K562 (cell line): ENCODE measurements at places on chromosomes 1 and 21.

- no peak overlapping the region for H3K4me3 ChIP-seq
- H3K36me3 ChIP-seq, result peaks cover 47% of the 10 kb centered on the region
- DNase-seq, result peak; percentile 36
- no peaks in the 10 kb centered on the region for H3K27me3 ChIP-seq
- no peak overlapping the region for H3K27ac ChIP-seq
These were observed 44.3 kb upstream of the GTF2B start for GRCh38 chr1:88935522-88936222.

DNA sequence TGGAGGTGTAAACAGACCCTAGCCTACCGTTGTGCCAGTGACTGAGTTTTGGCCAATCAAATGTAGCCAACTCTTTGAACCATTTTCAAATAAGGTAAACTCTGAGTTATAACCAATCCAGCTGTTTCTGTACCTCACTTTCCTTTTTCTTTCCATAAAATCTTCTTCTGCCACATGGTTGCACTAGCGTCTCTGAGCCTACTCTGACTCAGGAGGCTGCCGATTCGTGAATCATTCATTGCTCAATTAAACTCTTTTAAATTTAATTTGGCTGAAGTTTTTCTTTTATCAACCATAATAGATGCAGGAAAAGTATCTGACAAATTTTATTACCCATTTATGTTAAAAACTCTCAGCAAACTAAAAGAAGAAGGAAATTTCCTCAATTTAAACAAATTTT, 111.5 kb upstream of the LYPLAL1 start:
- no peak for DNase-seq
- H3K4me3 ChIP-seq, result no peak overlapping the region
- H3K36me3 ChIP-seq, result no peaks in the 10 kb centered on the region
- no peak overlapping the region for H3K27ac ChIP-seq

- H3K27me3 ChIP-seq, result no peaks in the 10 kb centered on the region
- H3K27ac ChIP-seq, result no peak overlapping the region
- DNase-seq, result no peak
- H3K36me3 ChIP-seq, result no peaks in the 10 kb centered on the region
- no peak overlapping the region for H3K4me3 ChIP-seq
These were observed 151.1 kb downstream of the TLR5 start for GRCh38 chr1:222991908-222992307.

DNA sequence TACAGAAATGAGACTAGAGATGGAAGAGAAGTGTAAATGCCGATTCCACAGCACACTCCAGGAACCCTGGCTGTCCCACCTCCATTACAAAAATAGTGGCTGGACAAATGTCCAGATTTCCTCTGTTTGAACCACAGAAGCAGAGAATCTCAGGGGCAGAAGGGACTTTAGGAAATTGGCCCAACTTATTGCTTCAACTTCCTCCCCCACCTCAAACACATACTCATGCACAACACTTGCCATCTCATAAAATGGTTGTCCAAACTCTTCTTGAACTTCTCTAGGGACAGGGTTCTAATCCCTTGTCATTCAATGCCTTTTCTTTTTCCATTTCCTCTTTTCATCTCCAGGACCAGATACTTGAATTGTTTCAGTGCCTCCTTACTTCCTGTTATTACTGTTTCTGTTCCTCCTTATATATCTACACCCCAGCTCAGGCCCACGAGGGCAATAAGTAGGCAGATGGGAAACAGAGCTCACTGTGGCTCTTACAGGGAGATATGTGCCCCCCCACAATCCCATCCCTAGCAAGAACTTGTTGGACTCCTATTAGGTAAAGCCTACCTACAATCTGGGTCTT, 8.5 kb upstream of the B4GALT3 start:
- H3K4me3 ChIP-seq, result no peak overlapping the region
- no peaks in the 10 kb centered on the region for H3K36me3 ChIP-seq
- peaks cover 22% of the 10 kb centered on the region for H3K4me1 ChIP-seq
- H3K27me3 ChIP-seq, result no peaks in the 10 kb centered on the region
- H3K27ac ChIP-seq, result peak overlapping the region; percentile 3; the same call in 1 of the 3 replicates
- DNase-seq, result no peak
